Cortex of kidney (tissue), 1 donor: ENCODE measurements at places on chromosomes 7 and 10.

- no peak for DNase-seq
Measured at GRCh38 chr10:76763376-76763775, 874.2 kb downstream of the KCNMA1 start.

GRCh38 chr7:83301416-83301815 is 138.7 kb upstream of the PCLO start:
- no peak for DNase-seq

- DNase-seq, result no peak
Measured at GRCh38 chr10:100382553-100382952, 35.5 kb downstream of the SCD start.

GRCh38 chr10:69835233-69835632 is 33.5 kb downstream of the COL13A1 start:
- no peak for DNase-seq

DNA sequence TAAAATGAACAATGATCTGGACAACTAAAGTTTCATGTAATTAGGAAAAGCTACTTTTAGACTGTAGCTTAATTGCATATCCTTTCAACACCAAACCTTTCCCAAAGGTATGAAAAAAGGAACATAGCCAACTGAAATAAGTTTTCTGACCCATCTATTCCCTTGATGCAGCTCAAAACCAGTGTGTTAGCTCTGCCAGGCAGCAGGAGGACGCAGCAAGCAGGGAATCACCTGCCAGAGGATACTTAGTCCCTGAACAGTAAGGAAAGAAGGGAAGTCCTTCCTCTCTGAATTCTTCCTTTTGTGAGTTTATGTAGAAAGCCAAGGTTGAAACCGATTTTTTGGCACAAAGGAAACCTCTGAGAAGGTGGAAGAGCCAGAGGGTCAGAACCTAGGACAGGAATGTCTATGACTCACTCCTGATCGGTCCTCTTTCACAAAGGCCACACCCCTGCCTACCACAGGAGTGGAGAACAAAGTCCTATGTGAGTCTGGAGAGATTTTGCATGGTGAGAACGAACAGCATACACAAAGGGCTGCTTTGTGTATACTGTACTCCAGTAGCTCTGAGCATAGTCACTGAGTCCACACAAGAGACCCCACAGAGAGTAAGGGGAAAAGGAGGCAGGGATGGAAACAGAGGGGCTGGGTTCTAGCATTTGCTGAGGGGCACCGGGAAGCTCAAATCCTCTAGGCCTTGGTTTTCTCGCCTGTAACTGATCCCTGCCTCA is 68.8 kb upstream of the GSDME start:
- DNase-seq, result no peak

DNA sequence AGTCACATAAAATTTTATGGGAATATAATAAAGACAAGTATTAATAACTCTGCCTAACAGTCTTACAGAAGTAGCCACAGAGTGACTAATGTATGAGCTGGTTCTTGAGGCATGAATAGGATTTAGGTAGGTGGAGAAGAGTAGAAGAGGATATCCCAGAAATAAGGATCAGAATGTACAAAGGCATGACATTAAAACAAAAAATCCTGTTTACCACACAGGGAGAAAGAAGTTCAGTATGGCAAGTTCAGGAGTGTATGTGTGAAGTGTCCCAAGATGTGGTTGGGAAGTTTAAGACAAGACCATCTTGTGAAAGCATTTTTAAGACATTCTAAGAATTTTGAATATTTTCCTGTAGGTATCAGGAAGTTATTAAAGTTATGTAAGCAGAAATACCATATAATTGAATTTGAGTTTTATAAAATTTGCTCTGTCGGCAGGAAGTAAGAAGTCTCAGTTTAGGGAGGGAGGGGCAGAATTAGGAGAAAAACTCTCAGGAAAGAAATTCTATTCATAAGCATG is 64.7 kb upstream of the CAV2 start:
- no peak for DNase-seq

DNA sequence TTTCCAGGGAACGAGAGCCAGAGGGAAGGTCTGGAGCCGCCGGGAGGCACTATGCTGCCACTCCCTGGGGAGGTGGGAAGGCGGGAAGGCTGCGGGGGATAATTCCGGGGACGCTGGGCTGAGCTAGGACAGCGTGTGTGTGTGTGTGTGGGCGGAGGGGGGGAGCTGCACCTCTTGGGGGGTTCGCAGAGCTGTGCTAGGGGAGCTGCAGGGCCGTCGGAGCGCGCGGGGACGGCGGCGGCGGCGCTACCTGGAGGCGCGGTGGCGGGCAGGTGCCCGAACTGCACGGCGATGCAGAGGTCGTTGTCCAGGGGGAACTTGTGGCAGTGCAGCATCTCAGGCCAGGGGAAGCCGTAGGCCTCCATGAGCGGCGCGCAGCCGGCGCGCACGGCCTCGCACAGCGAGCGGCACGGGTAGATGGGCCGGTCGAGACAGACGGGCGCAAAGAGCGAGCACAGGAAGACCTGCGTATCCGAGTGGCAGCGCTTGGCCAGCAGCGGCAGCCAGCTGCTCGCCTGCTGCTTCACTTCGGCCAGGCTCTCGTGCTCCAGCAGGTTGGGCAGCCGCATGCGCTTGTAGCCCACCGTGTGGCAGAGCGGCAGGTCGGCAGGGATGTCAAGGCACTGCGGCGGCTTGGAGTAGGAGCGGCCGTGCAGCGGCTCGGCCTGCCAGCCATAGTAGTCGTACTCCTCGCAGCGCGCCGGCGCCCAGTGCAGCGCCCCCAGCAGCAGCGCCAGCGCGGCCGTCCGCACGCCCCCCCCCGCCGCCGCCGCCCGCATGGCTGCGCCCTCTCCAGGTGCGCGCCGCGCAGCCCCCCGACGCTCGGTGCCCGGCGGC is 526 bp downstream of the SFRP5 start:
- no peak for DNase-seq

- no peak for DNase-seq
Measured at GRCh38 chr7:80410081-80410480, 101.8 kb downstream of the GNAT3 start.

GRCh38 chr7:133629701-133630100 is 376.8 kb downstream of the EXOC4 start:
- no peak for DNase-seq

GRCh38 chr10:28715757-28716156 is 38.4 kb downstream of the BAMBI start:
- DNase-seq, result no peak

DNA sequence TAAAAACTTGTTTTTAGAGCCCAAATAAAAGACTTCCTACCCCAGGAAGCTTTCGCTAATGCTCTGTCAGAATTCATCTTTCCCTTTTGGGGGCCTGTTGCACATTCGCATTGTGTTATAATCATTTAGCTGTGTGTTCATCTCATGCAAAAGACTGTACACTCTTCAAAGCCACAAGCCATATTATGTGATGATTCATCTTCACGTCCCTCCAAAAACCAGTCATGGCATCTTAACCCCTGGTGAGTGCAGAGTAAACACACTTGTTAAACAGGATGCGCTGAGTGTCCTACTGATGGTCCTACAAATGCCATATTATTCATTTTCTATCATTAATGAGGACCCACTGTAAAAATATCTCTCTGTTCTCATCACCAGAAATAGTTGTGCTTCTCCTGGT is 235.4 kb downstream of the KIAA1217 start:
- no peak for DNase-seq

DNA sequence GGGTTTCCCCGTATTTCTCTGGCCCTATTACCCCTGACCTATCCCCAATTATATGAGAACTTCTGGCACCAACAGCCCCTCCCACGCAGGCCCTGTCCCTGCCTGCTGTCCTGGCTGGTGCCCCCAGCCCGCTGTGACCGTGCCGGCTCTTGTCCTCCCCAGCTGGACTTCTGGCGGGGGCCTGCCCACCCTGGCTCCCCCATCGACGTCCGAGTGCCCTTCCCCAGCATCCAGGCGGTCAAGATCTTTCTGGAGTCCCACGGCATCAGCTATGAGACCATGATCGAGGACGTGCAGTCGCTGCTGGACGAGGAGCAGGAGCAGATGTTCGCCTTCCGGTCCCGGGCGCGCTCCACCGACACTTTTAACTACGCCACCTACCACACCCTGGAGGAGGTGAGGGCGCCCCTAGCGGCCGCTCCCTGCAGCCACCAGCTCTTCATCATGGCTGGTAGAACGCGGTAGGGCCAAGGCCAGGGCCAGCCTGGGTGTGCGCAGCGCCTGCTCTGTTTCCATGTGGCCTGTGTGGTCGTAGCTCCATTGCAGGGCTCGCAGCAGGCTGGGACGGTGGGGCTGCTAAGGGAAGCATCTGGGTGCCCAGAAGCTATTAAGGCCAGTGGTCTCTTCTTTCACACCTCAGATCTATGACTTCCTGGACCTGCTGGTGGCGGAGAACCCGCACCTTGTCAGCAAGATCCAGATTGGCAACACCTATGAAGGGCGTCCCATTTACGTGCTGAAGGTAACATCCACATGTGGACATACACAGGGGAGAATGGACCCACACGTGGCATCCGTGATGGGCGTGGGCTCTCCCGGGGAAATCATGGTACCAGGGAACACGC is 1.4 kb downstream of the CPA1 start:
- DNase-seq, result no peak

GRCh38 chr10:77084431-77085144 is 553.0 kb downstream of the KCNMA1 start:
- no peak for DNase-seq

GRCh38 chr10:58281092-58281752 is 12.3 kb downstream of the CISD1 start:
- no peak for DNase-seq

DNA sequence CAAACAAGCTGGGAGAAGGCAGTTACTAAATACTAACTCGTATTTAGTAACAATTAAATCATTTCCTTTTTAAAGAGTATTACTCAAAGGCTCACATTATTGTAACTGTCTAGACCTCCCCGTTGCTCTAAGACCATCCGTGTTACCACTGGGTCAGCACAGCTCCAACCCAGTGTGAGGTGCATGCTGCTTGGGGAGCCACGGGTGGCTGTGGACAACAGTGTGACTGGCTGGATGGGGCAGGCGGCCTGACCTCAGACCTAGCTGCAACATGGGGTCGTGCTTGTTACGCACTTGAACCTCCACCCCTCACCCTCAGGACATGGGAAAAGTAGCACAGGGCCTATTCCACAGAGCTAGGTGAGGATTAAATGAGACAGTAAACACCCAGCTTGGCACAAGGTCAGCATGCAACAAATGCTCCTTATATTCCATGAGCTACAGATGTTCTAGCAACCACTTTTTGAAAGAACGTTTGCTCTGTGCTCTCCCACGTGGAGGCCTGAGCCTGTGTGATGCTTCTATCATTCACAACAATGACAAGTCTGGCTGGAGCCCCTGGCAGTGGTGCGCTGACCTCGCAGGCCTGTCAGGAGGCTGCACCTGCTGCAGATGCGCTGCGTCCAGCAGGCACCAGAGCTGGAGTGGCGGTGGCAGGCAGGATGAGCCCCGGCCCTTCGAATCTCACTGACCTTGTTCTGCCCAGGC is 135.7 kb downstream of the PKD1L1 start:
- no peak for DNase-seq

- DNase-seq, result no peak
Measured at GRCh38 chr10:73086816-73087215, 9.8 kb downstream of the P4HA1 start.

- no peak for DNase-seq
Measured at GRCh38 chr10:118522791-118523498, 72.5 kb downstream of the PRLHR start.

GRCh38 chr10:71971311-71971731 is 7.1 kb downstream of the CHST3 start:
- no peak for DNase-seq
